ENCODE measurements at places on chromosomes 6 and 20. TPM values are rescaled to one million over a fixed set of nuclear protein-coding genes. Genes with fewer than 3 reads are reported as not detected.

The PPP1R16B gene
- polyA plus RNA-seq = 11.5 TPM

GRCh38 chr6:133309579-133309978 lies 68.4 kb downstream of the EYA4 start:
- DNase-seq = no peak

The ARHGAP40 gene
- 1.3 TPM for polyA plus RNA-seq

The FNDC11 gene
- polyA plus RNA-seq = 0.47 TPM

The RWDD2A gene
- 5.5 TPM for polyA plus RNA-seq

- peak; percentile 92 for DNase-seq
Observed at GRCh38 chr20:57390604-57391438, at the start of gene RBM38. TSS of gene RBM38 (plus strand) at chr20:57391396. CDS start at chr20:57391582, 186 bp downstream.

The GNRH2 gene
- not detected for polyA plus RNA-seq

- DNase-seq = no peak
Observed at GRCh38 chr6:11606332-11606731, 68.8 kb downstream of the TMEM170B start.

DNA sequence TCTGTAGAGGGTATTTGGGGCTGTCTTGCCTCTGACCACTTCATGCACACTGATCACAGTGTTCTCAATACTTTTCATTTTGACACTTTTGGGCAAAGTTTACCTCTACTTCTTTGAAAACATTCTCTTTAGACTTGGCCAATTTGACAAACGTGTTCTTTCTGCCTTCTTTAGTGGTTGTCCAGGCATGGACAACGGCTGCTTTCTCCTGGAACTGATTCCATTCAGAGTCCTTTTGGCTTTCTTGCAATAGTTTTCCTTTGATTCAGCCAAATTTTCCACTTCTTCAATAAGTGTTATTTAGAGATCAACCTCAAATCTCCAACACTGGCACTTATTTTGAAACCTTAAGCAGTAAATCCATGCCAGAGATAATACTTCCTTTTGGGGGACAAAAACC lies 6.7 kb upstream of the CST9 start:
- DNase-seq = no peak

GRCh38 chr6:12064131-12064530 lies 52.0 kb downstream of the HIVEP1 start:
- DNase-seq = no peak

DNA sequence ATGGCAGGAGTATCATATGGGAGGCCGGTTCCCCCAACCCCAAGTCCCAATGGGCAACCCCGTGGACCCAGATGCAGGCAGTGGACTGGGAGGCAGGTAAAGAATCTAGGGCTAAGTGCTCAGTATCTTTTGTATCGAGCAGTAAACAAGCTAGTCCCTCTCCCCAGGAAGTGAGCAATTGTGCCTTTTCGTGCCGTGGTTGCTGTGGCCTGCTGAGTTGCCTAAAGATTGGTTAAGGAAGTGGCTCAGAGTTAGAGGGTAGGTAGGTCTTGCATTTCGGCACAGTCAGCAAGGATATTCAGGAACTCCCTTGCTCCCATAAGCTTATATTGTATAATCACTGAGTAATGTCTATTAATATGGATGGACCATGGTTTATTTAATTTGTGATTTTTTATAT lies 1.3 kb upstream of the DNAH8 start:
- no peak for DNase-seq

The THEMIS gene
- not detected for polyA plus RNA-seq

DNA sequence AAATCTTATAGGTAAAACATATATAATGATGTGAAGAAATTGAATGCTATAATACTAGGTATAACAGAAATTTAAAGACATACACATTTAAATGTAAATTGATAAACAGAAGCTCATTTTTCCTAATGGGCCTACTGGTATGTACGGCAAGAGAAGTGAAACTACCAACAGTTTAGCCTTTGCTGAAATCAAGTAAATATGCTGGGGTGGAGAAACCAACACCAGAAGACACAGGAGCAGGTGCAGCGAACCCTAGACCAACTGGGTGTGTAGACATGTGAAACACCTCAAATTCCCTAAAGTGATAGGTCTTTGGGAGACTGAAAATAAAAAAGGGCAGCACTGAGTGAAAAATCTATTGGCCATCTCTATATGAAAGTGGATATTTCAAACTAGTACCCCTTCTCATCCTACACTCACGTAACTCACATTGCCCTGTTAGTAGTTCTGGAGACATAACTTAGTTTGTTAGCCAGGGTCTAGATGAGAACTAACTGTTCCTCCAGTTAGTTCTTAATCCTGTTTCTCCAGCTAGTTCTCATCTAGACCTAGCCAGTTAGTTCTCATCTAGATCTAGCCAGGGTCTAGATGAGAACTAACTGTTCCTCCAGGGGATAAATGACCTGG lies 53.1 kb downstream of the SLC35D3 start:
- no peak for DNase-seq

DNA sequence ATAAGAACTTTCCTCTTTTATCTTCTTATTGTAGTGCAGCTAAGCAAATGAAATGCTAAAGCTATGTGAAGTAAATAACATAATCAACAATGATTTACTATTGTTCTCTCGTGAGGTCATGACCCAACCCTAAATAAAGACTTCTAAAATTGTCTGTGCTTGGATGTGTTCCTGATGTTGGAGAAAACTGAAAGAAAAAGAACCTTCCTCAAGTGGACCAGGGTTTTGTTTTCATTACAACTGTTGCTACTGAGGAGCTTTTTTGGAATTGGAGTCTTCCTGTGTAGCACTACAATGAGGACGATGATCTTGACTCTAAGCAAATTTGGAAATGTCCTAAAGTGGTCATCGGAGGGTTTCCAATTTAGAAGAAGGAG lies 59.7 kb upstream of the SUPT3H start:
- peak; percentile 77 for DNase-seq

GRCh38 chr6:99409672-99410071 lies 15.4 kb downstream of the PNISR start:
- no peak for DNase-seq

The USP49 gene
- polyA plus RNA-seq = 1.1 TPM

DNA sequence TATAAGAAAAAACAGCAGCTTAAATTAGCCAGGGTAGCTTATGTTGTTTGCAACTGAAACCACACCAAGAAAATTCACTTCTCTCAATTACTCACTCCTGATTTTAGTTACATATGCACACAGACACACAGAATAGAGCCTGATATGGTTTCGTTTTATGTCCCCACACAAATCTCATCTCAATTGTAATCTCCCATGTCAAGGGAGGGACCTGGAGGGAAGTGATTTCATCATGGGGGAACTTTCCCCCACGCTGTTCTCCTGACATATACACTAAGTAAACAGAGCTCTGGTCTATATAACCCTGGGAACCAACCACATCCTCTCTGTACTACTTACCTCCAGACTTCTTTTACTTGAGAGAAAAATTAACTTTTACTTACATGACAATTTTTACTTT lies 9.8 kb downstream of the OR12D1 start:
- DNase-seq = no peak

GRCh38 chr6:57130661-57131177 lies 40.7 kb downstream of the ZNF451 start:
- DNase-seq = peak; percentile 22

DNA sequence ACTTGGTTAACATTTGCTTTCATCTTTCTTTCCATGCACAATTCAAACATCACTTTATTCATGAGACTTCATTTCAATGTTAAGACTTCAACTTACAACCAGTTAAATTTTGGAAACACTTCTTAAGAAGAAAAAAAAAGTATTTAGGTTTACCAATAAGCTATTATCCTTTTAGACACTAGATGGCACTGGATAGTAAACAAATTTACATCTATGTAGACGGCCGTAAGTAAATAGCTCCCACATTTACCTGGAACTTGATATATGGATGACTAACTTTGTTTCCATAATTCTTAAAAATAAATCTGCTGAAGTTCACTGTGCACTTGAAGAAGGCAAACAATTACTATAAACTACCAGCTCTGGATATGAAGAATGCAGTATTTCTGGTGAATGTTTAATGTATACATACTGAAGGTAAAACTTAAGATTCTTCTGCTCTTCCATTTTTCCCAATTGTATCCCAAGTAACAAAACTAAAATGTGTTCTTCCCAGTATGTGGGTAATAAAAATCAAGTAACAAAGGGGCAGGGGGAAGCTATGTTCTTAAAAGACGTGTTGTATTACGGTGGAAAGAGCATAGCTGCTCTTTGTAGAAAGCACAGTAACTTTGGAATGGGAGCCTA lies 130.6 kb upstream of the C6orf118 start:
- DNase-seq = peak; percentile 73

The DNAH8 gene
- not detected for polyA plus RNA-seq

Data from kidney (tissue), 22 donors.